ENCODE measurements at places on chromosomes 13 and 19.

- no peak for DNase-seq
Measured at GRCh38 chr19:3234800-3235199, 10.3 kb downstream of the CELF5 start.

- no peak for DNase-seq
Measured at GRCh38 chr19:45539459-45539858, 32.2 kb downstream of the VASP start.

- no peak for DNase-seq
Measured at GRCh38 chr19:1512671-1513498, at the start of gene ADAMTSL5. TSS of gene ADAMTSL5 (minus strand) at chr19:1513019. CDS start at chr19:1510943, 2,076 bp downstream.

DNA sequence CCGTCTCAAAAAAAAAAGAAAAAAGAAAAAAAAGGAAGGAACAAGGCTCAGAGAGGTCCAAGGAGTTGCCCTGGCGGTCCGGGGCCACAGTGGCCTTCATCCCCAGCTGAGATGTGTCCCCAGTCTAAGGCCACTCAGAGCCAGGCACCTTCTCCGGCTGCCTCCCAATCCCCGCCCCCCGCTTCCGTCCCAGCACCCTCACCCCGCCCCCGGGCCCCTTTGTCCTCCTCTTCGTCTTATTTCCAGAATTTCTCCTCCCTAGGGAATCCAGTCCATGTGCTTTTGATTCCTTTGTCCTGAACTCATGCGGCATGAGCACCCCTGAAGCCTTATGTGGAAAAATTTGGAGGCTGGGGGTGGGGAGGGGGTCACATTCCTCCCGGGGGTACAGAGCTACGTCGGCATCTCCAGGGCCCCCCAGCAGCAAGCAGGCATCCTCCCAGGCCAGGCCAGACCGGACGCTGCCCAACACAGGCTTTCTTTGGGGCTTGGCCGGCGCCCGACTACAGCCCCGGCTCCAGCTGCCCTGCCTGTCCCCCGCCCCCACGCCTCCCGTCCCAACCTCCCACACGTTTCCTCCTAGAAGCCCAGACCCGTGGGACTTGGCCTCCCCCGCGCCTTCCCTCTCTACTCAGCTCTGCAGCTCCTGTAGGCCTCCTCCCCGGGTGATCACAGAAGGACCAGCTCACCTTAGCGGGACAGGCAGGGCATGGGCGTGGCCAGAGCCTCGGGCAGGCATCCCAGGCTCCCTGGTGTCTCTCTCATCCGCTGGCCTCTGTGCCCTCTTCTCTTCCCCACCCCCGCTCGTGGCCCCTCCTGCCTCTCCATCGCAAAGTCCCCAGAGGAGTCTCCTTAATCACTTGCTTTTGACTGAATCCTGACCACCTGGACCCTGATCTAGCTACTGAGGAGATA lies 17.8 kb upstream of the ADGRE5 start:
- no peak for DNase-seq

DNA sequence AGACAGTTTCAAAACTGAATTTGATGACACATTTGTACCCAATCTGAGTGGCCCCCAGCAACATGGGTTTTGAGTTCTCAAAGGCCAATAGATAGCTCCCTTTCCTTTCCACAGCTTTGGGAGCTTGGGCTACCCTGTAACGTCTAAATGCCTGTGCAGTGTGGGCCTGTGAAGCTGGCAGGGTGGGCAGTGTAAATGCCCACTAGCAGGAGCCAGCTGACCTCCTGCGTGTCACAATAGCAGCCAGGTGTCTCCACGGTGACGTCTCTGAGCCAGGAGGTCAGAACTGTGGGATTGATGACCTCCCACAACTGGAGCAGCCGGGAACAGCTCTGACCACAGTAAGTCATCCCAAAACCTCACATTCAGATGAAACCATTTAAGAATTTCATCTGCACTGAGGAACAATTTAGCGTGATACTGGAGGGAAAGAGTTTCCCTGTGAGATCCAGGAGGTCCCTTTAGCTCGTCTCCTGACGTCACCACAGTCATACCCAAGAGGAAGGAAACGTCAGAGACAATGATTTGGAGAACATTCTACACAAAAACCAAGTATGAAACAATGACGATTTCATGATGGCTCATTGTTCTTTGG lies at the start of gene IPO5:
Gene IPO5 (plus strand): TSS at position 300 of the 595 bp plus-strand sequence. CDS start 23,022 bp downstream, outside the sequence.
- no peak for DNase-seq

DNA sequence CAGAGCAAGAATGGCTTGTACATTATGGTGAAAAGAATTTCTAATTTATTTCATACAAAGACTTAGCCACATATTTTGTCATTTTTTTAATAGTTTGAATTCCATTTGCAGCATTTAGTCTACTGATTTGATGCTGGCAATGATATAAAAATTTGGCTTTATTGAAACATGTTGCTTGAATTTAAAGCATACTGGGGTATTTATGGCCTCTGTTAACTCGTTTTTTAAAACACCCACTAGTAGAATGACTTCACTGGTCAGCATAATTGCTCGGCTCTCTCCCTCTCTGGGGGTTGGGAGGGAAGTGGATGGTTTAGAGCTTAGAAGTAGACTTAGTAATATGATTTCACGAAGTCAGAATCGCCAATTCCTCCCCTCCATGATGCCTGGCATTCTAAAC lies 354.9 kb upstream of the HTR2A start:
- DNase-seq = no peak

GRCh38 chr13:106649495-106649894 lies 81.6 kb upstream of the ARGLU1 start:
- no peak for DNase-seq

DNA sequence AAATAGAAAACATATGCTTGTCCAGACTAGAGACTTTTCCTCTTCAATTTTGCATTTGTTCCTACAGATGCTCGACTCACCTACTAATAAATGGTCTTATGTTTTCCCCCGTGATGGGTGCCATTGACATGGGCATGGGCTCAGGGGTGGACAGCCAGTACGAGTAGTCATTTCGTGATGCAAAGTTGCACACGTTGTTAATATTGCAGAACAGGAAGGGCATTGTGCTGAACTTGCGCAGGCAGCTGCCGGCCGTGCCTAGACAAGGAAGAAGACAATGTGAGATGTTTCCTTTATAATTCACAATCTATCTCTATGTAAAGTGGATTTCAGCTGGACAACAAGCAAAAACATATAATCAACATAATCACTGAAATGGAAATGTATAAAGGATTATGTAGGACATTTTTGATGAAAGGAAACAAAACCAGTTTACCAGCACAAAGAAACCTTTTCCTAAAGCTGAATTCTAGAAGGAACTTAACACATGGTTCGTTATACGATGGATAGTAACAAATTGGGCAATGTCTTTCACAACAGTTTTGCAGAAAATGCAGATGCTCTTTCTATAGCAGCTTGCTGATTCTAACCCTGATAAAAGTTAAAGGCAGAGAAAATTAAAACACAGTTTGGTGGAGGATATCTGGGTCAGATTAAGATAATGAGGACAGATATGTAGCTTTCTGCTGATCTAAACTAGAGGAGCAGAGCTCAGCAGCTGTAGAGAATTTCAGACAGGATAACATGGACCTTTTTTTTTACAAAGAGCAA lies 145.7 kb downstream of the COL4A1 start:
- DNase-seq = no peak

- DNase-seq = no peak
Measured at GRCh38 chr13:98664510-98664909, 87.6 kb upstream of the STK24 start.

DNA sequence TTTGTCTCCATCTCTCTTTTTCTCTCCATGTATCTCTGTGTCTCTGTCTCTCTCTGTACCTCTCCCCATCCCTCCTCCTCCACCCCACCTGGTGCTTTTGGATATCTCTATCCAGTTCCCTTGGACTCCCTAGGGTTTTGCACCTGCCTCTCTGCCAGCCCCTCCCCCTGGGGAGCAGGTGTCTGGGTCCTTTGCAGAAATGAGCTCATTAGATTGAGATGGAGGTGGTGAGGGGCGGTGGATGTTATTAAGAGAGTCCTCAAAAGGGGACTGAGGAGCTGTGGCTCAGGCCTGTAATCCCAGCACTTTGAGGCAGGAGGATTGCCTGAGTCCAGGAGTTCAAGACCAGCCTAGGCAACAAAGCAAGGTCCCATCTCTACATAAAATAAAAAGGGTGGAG lies 2.1 kb downstream of the KCNN4 start:
- no peak for DNase-seq

- no peak for DNase-seq
Measured at GRCh38 chr19:384799-385169, 24.2 kb downstream of the C2CD4C start.

DNA sequence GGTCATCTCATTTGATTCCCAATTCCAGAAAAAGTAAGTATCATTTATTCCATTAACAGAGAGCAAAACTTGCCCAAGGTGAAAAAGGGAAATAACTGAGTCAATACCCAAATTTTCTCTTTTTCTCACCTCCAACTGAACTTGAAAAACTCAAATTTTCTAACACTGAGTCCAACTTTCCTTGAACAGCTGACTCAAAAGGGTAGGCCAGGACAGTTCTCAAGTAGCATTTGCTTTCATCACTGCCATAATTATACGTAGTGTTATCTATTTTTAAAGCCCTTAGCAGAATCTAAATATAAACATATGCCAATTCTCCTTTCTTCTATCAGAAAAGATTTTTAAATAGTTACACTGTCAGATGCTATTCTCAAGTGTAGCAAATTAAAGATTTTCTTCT lies 3.5 kb downstream of the N4BP2L2 start:
- no peak for DNase-seq

- no peak for DNase-seq
Measured at GRCh38 chr19:44757735-44758505, 9.4 kb downstream of the BCL3 start.

- no peak for DNase-seq
Measured at GRCh38 chr13:71869274-71869673, 2.3 kb upstream of the DACH1 start.

- no peak for DNase-seq
Measured at GRCh38 chr13:50650592-50651504, 192.6 kb downstream of the DLEU7 start.

- no peak for DNase-seq
Measured at GRCh38 chr19:43290568-43291359, 21.4 kb upstream of the PSG9 start.

GRCh38 chr19:50187937-50188336 lies 15.5 kb upstream of the MYH14 start:
- no peak for DNase-seq

- DNase-seq = no peak
Measured at GRCh38 chr13:41145136-41145908, 12.7 kb upstream of the KBTBD6 start.

DNA sequence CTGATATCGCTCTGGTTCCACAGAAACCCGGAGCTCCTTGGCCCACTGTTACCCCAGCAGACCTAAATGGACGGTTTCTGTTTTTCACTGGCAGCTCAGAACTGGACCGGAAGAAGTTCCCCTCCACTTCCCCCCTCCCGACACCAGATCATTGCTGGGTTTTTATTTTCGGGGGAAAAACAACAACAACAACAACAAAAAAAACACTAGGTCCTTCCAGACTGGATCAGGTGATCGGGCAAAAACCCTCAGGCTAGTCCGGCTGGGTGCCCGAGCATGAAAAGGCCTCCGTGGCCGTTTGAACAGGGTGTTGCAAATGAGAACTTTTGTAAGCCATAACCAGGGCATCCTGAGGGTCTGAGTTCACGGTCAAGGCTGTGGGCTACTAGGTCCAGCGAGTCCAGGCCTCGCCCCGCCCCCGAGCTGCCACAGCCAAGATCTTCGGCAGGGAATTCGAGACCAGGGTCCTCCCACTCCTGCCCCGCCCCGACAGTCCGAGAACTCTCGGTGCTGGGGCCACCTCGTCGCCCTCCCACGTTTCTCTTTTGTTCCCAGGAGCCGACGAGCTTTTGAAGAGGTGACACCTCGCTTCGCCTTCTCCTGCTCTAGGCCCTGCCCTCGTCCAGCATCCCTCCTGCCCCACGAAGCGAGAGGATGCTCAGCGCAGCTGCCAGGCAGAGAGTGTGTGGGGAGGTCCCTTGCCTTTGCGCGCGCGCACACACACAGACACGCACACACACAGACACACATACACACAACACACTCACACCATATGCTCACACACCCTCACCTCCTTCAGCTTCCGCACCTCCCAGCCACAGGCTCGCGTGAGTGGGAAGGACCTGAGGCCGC lies 8.8 kb downstream of the ZIC2 start:
- DNase-seq = no peak

DNA sequence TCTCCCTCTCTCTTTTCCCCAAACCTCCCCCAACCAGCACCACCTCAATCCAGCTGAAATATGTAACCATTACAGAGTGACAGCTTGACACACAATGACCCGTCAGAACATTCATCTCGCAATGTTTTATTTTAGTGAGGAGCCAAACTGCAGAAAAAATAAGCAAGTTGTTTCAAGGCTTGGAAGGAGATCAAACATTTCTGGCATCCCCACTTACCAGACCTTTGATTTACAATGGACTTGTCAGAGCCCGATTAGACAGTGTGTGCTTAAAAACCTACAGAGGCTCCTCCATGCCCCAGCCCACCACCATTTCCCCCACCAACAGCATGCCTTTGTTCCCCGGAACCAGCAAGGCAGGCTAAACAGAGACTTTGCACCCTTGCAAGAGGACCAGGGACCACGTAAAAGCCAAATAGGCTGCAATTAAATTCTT lies 382.8 kb upstream of the ZNF507 start:
- DNase-seq = no peak

- DNase-seq = no peak
Measured at GRCh38 chr13:38602266-38602665, 84.6 kb upstream of the FREM2 start.

- no peak for DNase-seq
Measured at GRCh38 chr19:1080360-1081161, 13.6 kb downstream of the ARHGAP45 start.

- DNase-seq = no peak
Measured at GRCh38 chr19:51664131-51664530, 17.5 kb upstream of the SIGLEC14 start.

GRCh38 chr19:10118960-10119359 lies 739 bp downstream of the EIF3G start:
- no peak for DNase-seq

DNA sequence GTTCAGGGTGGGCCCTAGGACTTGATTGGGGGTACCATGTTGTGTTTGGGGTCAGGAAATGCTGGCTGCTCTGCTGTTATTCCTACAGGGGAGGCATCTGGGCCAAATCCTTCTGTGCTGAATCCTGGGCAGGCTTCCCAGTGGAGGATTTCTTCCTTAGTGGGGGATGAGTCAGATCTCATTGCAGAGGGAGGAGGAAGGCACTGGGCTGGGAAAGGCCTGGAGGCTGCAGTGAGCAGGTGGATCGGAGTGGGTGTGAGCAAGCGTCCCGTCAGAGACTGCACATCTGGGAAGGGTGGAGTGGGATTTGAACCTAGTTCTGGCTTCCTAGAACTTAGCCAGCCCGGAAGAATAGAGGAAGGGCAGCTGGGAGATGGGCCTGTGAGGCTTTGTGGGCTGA lies 11.5 kb downstream of the CCDC124 start:
- no peak for DNase-seq

GRCh38 chr13:109273326-109273751 lies 513.0 kb downstream of the IRS2 start:
- DNase-seq = no peak

DNA sequence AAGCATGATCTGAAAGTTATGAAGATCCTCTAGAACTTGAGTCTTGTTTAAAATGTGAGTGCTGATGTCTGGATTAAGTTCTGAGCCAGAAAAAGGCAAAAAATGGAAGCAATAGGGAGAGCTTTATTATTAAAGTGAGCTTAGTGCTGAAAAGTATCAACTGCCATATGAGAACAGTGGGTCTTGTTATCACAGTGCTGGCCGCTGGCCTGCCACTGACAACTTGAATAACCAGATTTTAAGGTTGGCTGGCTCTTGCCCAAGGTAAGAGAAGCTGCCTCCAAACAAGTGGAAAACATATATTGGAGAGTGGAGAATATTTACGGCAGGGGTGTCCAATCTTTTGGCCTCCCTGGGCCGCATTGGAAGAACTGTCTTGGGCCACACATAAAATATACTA lies 33.9 kb downstream of the NUFIP1 start:
- no peak for DNase-seq
